CD4-positive, alpha-beta T cell treated with Interleukin-6 at 100 ng/mL for 8 hours (primary cell): ENCODE measurements at places on chromosomes 5 and 9.
A peak's percentile ranks its signal among the peaks of the same experiment; 100 is the strongest.

DNA sequence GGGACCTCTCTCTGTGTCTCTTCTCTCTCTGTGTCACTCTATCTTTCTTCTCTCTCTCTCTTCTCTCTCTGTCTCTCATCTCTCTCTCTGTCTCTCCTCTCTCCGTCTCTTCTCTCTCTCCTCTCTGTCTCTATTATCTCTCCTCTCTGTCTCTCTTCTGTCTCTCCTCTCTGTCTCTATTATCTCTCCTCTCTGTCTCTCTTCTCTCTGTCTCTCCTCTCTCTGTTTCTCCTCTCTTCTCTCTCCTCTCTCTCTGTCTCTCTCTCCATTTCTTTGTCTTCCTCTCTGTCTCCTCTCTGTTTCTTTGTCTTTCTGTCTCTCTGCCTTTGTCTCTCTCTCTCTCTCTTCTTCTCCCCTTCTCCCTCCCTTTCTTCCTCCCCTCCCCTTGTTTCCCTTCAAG lies 3.2 kb upstream of the OLFM1 start:
- no peak for DNase-seq

DNA sequence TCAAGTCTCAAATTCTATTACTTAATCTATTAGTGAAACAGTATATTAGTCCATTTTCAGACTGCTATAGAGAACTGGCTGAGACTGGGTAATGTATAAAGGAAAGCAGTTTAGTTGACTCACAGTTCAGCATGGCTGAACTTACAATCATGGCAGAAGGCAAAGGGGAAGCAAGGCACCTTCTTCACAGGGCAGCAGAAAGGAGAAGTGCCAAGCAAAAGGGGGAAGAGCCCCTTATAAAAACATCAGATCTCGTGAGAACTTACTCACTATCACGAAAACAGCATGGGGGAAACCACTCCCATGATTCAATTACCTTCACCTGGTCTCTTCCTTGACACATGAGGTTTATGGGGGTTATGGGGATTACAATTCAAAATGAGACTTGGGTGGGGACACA lies 67.9 kb upstream of the CHSY3 start:
- no peak for DNase-seq

- no peak for DNase-seq
Observed at GRCh38 chr5:3217114-3217513, 378.5 kb upstream of the IRX1 start.

- DNase-seq = peak; percentile 24
Observed at GRCh38 chr5:56735849-56736641, 79.3 kb upstream of the MAP3K1 start.

DNA sequence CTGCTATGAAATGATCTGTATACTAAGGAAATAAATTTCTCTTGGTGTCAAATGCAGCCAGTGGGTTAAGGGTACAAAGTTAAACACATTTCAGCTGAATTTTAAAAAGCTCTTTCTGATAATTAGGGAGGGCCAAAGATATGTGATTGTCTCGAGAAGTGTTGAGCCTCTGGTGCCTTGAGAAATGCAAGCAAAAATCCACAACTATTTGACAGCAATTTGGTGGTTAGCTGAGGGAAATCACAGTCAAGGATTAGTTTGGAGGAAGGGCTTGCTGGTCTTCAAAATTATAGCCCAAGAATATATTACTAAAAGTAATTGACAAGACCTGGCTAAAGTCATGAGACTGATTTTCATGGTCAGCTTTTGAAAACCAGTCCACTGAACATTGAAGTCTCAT lies 255.7 kb upstream of the PPP1R2B start:
- DNase-seq = no peak

- DNase-seq = no peak
Observed at GRCh38 chr5:87541033-87541432, 128.3 kb upstream of the CCNH start.

- DNase-seq = no peak
Observed at GRCh38 chr9:91843623-91844148, 106.3 kb downstream of the ROR2 start.

GRCh38 chr5:180333661-180334060 lies 19.5 kb downstream of the GFPT2 start:
- DNase-seq = no peak

- DNase-seq = no peak
Observed at GRCh38 chr5:103178167-103178566, 58.1 kb downstream of the PPIP5K2 start.
